ENCODE measurements at places on chromosomes 6 and 20. TPM values are rescaled to one million over a fixed set of nuclear protein-coding genes. Genes with fewer than 3 reads are reported as not detected.

DNA sequence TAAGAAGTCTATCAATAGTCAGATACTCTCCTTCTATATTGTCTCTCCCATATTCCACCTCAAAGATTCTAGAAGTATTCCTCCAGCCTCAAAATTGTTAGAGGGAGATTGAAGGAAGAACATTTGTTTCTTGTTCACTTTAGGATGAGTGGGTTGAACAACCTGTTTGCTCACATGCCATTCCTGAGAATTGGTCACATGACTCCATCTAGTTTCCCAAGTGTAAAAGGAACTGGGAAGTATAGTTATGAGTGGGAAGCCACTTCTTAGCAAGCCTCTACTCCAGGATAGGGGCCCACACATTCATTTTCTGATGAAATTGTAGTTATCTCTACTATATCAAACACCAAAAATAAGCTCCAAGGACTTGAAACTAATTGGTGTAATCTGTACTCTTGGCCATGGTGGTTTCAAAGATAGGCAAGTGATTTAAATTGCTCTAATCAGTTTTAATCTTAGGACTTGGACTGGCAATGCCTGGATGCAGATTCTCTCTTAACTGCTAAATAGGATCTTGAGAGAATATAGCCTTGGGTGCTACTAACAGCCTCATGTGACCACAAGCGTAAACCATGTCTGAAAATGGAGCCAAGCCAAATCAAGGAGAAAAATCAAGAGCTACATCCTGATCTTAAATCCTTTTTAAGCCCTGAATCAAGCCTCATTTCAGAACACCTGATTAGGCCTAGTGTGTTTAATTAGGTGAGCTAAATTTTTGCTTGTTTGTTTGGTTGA is 758.7 kb upstream of the MAN1A1 start:
- no peak for DNase-seq

DNA sequence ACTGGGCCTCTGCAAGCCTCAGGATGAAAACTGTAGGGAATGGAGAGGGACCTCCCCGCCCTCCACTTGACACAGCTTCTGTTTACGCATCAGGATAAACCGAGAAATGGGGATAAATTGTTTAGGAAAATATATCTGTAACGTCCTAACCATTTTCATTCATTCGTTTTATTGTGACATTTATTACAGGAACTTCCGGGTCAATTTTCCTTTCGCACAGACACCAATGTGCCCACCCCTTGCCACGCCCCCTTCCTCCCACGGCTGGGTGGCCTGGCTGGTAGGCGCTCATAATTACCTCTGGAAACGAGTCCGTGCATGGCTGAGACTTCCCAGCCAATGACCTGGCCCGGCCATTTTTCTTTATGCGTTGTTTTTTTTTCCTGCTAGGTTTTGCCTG is 96.1 kb downstream of the BMP7 start:
- DNase-seq = no peak

MUC21 gene
- not detected for total RNA-seq

- no peak for DNase-seq
Measured at GRCh38 chr20:46148313-46149208, 30.4 kb downstream of the CD40 start.

GRCh38 chr6:110946498-110946897 is 12.0 kb upstream of the GTF3C6 start:
- DNase-seq = no peak

- no peak for DNase-seq
Measured at GRCh38 chr6:40077736-40078135, 143.5 kb upstream of the MOCS1 start.

DNA sequence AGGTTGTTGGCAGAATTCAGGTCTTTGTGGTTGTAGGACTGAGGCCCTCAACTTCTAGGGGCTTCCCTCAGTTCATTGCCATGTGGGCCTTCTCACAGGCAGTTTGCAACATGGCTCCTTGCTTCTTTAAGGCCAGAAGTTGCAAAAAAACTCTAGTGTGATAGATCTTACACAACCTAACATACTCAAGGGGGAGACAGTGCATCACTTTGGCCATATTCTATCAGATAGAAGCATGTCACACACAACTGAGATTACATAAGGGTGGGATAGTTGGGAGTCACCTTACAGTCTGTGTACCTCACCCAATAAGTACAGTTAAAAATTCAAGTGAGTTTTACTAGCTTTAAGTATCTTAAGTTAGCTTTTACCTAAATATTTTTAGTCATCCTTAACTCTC is 1.6 kb downstream of the SIRPD start:
- no peak for DNase-seq

- DNase-seq = no peak
Measured at GRCh38 chr6:36660771-36661471, 17.6 kb upstream of the CDKN1A start.

GRCh38 chr20:62535964-62536363 is 60.2 kb upstream of the GATA5 start:
- DNase-seq = no peak

LIN28B gene
- total RNA-seq = not detected

SEL1L2 gene
- not detected for total RNA-seq

DNA sequence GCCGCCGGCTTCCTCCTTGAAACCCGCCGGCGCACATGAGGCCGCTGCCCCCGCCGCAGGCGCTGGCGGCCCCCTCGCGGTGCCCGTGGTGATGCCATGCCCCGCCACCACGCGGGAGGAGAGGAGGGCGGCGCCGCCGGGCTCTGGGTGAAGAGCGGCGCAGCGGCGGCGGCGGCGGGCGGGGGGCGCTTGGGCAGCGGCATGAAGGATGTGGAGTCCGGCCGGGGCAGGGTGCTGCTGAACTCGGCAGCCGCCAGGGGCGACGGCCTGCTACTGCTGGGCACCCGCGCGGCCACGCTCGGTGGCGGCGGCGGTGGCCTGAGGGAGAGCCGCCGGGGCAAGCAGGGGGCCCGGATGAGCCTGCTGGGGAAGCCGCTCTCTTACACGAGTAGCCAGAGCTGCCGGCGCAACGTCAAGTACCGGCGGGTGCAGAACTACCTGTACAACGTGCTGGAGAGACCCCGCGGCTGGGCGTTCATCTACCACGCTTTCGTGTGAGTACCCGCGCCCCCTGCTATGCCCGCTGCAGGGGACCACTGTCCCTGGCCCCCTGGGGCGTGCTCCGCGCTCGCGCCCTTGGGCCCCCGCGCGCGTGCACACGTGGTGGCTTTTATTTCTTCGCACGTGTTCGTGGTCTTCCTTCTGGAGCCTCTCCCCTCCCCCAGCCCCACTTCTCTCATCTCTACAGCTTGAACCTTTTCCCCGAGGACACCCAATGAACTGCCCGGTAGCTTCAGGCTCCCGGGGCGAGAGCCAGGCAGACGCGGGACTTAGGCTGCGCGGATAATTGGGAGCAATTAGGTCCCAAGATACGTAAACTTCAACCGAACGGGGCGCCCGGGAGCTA is 453 bp downstream of the KCNQ5 start:
- no peak for DNase-seq

DNA sequence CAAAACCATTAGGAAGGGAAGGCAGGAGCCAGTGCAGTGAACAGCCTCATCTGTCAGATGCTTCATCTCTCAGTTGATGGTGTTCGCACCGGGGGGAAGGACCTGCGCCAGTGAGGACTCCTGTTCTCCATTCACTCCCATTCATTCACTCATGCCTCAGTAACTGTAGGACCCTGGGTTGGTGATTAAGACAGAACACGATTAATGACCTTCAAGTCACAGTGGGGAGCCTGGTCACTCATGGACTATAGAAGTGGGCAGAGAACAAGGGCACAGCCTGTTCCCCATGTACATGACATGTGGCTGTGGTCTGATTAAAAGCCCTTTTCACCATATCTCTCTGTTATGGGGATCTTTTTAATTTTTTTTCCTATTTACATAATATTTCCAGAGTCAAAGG is 113.3 kb downstream of the RPS12 start:
- DNase-seq = no peak

DNA sequence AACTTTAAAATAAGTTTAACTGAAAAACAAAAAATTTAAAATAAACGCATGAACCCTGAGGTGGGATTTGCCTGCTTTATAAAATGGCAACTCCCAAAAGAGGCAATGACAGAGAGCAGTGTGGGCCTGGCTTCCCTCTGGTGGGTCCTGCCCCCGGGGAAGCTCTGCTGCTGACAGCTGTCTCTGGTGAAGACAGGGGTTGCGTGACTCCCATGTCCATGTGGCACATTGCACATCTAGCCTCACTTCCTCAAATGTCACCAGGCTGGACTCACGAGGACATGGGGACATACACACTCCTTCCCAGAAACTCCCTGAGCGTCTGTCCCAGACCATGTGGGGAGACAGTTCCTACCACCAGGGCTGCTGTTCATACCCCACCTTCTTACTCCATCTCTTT is 66.2 kb downstream of the ABHD12 start:
- DNase-seq = no peak

GRCh38 chr20:38987777-38988176 is 25.6 kb downstream of the DHX35 start:
- DNase-seq = no peak

DNA sequence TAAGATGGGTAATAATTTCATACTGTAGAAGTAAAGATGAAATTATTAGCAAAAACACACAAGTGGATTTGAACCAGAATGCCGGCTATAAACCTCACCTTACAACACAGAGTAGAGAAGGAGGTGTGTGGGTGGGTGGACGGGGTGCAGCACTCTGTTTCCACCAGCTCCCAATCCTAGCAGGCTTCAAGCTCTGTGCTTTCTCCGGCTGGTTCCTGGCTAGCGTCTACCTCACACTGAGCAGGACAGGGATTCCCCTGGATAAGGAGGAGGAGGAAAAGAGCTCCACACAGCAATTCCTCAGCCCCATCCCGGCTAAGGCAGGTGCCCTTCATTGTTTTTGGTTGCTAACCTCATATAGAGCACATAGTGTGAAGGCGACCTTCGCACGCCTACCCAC is 453.3 kb downstream of the C6orf118 start:
- no peak for DNase-seq

DNA sequence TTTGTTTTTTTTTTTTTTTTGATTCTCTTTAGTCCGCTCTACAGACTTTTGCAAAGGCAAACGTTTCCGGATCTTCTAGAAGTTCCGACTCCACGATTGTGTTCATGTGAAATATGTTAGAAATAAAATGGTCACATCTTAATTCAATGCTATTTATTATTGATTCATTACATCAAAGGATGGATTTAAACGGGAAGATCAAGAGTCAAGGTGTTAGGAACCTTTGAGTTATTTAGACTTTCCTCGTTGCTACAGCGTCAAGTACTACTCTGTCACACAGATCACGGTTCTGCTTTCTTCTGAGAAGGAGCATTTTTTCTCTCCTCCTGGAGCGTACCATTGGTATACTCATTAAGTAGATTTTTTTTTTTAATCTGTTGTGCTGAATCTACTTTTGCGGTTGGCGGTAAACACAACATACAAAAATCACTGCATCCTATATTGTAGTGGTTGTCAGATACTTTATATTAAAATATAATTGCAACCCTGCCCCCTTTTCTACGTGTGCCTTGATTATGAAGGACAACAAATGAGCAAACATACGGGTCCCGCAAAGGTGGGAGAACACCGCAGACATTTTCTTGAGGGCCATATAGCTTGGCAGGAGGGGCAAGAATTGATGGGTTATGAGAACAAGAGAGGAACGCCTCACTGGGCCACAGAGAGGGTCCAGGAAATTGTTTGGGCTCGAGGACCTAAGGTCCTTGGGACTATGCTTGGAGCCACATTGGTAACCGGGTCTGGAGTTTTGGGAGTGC is 17.5 kb downstream of the HMGN4 start:
- no peak for DNase-seq

DNA sequence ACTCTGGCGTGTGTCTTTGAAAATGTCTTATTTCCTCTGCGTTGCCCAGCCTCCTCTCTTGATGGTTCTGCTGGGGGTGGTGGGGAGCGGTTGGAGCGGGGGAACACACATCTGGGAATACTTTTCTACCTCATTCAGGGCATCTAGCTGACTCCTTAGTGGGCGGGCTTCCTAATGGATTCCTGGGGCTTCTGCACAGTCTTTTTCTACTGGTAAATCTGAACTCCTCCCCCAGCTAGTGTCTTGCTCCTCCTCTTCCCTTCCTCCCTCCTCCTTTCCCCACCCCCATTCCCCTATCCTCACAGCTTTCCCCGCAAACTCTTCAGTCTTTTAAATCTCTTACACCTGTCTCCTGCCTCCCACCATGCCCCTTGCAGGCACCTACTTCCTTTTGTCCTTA is 74.4 kb downstream of the PRL start:
- no peak for DNase-seq

DNA sequence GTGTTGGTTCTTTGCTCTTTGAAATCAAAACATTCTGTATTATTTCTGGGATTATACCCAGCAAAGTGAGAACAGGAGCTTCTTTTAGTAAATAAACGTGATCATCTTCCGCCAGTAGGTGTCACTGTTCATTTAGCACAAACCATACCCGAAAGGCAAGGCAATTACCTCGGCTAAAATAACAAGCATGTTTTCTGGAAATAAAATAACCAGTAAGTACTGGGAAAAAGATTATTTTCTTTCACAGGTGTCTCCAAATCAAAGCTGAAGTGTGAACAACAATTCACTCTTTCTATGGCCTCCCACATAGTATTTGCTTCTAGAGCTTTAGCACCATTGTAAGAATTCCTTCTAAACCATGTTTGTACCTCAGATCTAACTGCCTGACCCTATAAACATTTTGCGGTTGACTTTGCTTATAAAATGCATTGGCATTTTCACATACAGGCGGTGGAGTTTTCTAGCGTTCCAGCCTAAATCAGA is 144.6 kb upstream of the AGPAT4 start:
- no peak for DNase-seq

- no peak for DNase-seq
Measured at GRCh38 chr6:44275749-44276648, 5.7 kb downstream of the TMEM151B start.

DNA sequence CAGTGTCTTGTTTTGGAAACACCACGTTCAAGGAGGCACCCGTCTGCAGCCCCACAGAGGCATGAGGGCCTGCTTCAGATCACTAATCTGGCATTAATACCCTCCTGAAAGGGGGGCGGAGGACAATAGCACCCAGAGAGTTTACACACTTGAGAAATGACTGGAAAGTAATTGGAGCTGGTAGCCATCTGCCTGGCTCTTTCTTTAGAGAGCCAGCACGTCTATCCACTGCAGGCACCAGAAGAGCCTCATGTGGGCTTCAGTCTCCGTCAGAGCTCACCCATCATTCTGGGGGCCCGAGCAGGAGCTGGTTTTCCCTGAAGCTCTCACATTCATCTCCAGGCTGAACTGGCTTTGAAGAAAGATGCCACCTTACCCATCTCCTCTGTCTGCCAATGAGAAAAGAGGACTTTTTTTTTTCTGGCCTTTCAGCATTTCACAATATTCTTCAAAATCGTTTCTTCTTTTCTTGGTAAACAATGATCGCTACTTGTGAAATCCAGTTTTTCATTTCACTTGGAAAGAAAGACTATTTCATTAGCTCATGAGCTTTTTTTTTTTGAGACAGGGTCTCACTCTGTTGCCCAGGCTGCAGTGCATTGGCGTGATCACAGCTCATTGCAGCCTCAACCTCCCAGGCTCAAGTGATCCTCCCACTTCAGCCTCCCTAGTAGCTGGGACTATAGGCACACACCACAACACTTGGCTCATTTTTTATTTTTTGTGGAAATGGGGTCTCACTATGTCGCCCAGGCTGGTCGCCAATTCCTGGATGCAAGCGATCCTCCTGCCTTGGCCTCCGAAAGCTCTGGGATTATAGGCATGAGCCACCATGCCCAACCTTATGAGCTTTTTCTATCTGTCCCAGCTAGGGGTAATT is 124.7 kb upstream of the ZNF217 start:
- no peak for DNase-seq

ARMC2 gene
- 9.9 TPM for total RNA-seq

PSORS1C2 gene
- not detected for total RNA-seq

GTF3C6 gene
- total RNA-seq = 26.2 TPM

- no peak for DNase-seq
Measured at GRCh38 chr6:31336896-31337496, 20.0 kb downstream of the HLA-B start.

BAK1 gene
- 6.9 TPM for total RNA-seq

GRCh38 chr20:59441306-59441705 is 140.9 kb downstream of the EDN3 start:
- no peak for DNase-seq

All from omental fat pad (tissue), 4 donors.